Activated CD4-positive, alpha-beta T cell treated with anti-CD3 and anti-CD28 coated beads for 1 hour (primary cell): ENCODE measurements at places on chromosomes 7 and 10.

DNA sequence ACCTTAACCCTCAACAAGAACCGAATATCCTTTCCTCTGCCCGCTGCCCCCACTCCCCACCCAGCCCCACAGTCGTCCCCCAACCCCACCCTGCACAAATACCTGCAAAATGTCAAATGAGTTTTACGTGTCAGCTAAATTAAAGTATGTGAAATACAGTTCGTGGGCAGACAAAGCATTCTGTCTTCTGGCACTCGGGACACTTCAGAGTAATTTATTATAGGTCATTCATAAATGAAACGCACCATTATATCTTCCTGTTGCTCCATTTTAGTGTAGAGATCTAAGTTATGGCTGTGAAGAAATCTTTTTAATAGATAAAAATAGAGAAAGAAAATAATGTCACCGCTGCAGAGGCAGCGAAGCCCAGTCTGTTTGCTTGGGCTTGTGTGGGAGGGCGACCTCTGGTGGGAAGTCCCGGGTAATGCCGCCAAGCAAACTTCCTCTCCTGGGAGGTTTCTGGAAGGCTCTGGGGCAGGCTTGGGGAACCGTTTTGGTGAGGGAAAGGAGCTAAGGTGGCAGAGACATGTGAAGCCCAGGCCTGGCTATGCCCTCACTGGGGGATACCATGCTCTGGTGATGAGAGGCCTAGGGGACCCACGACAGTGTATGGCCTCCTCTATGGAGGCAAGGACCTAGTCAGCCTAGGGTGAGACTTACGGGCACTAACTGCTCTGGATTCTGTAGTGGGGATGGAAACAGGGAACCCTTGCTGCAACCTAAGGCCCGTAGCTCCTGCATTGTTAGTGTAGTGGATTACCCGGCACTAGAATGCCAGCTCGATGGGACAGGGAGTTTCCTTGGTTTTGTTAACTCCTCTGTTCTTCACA is 604.9 kb downstream of the LRMDA start:
- DNase-seq, result no peak

GRCh38 chr10:49150426-49150825 is 16.6 kb upstream of the FAM170B start:
- DNase-seq, result no peak

- no peak for DNase-seq
Observed at GRCh38 chr10:113142601-113143362, 192.7 kb downstream of the TCF7L2 start.

DNA sequence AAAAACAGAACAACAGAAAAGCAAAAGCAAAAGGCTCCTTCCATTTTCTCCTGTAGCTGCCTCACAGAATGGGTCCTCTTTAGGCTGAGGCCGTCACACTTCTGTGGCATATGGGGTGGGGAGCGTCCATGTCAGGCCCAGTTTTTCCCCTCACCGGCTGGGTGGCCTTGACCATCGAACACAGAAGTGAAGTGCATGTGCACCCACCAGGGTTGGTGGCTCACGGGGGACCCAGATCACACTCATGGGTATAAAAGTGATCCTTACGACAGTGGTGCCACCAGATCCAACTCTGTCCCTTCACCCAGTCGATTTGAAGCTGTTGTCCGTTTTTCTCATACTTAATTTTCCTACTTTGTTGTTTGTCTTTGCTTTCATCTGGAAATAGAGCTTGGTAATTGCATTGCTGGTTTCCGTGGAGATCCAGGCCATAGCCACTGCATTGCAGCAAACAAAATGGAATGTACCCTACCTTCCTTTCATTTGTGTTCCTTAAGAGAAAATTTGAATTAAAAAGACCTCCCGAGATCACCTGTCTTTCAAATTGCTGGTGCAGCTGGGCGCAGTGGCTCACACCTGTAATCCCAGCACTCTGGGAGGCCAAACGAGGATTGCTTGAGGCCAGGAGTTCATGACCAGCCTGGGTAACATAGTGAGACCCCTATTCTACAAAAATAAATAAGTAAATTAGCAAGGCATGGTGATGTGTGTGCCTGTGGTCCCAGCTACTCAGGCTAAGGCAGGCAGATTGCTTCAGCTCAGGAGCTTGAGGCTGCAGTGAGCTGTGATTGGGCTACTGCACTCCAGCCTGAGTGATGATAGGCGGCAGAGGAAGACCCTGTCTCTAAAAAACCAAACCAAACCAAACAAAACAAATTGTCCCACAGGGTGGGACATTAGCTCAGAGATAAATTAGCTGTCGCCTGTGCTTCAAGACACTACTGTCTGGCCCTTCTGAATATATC is 10.7 kb upstream of the GJD4 start:
- DNase-seq, result no peak

DNA sequence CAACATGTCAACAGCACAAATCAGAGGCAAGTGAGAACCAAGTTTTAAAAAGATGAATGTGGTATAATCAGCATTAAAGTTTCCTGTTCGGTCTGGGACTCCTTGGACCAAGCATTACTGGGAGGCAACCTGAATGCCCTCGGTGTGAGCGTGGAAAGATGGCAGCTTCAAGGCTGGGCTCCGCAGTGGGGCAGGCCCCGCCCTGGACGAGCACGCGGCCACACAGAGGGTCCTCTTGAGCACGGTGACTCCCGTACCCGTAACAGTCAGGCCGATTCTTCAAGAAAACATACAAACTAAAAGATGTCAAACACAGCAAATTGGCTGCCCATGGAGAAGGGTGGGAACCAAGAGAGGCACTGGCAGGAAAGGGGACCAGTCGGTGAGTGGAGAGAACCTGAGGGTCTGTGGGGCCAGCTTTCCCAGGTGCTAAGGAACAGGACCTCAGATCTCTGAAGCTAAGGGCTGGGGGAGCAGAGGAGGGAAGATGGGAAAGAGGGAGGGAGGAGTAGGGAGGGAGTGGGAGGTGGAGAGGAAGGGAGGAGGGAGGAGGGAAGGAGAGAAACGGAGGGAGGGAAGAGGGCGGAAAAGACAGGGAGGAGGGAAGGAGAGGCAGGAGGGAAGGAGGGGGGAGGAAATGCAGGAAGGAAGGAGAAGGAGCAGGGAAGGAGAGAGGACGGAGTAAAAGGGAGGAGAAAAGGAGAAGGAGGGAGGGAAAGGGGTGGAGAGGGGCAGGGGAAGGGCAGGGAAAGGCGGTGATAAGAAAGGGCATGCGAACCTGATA is 71.2 kb upstream of the FAM20C start:
- no peak for DNase-seq

- DNase-seq, result no peak
Observed at GRCh38 chr10:3111621-3112163, 44.3 kb downstream of the PFKP start.

- no peak for DNase-seq
Observed at GRCh38 chr10:124654686-124655085, 89.5 kb downstream of the FAM53B start.

GRCh38 chr7:30931161-30931928 is 19.7 kb downstream of the AQP1 start:
- DNase-seq, result no peak

- no peak for DNase-seq
Observed at GRCh38 chr10:74518061-74518460, 308.3 kb upstream of the KAT6B start.

GRCh38 chr10:74500026-74500704 is 326.2 kb upstream of the KAT6B start:
- DNase-seq, result no peak

- no peak for DNase-seq
Observed at GRCh38 chr7:157270060-157270444, 66.8 kb upstream of the DNAJB6 start.

DNA sequence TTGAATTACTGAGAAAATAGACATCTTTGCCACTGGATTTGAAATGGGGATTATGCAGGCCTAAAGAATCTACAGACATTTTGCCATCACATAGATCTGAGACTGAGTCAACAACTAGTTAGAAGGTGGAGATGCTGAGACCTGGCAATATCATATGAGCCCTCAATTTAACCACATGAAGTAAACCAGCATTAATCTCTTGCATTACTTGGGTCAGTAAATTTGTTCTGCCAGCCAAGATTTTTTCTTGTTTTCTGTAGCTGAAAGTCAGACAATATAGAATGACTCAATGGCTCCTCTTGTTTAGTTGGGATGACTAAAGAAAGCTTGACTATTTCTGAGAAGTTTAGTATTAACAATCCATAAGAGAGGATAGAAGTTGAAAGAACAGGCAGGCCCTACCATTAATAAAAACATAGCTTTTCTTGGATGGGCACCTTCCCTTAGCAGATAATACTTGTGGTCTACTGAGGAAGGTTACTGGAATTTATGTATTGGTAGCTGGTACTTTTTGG is 396.7 kb upstream of the SORCS1 start:
- no peak for DNase-seq

- DNase-seq, result no peak
Observed at GRCh38 chr7:2354939-2355704, 495 bp downstream of the EIF3B start.

DNA sequence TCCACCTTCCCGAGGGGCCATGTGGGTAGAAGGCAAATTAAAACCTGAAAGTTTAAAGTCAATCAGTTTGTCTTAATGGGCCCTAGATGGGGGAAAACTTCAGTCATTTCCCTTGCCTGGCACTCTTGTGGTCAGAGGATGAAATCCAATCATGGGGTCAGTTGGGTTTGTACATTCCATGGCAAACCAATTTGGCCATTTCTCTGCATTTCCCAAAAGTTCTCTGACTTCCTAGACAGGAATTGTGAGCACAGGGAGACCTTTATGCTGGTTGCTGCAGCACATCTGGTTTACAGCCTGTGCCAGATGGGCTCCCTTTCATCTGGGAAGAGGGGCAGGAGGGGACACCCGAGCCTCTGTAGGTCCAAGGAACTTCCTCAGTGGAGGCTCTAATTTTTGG is 113.0 kb downstream of the CYP26A1 start:
- DNase-seq, result no peak

DNA sequence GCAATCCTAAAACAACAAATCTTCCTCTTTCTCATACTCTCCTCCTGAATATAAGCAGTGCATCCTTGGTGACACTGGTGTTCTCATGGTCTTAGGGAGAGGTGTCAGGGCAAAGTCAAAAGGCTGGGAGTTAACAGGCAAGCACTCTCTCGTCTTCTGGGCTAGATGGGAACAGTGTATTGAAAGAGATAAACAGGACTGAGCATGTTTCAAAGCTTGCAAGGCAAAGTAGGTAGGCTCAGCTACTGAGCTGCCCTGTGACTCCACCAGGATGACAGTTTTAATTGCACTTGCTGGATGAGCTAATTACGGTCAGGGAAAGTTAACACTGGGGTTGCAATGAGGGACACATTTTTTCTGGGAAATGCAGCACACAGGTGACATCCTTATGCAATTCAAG is 554.9 kb upstream of the NRP1 start:
- DNase-seq, result no peak

DNA sequence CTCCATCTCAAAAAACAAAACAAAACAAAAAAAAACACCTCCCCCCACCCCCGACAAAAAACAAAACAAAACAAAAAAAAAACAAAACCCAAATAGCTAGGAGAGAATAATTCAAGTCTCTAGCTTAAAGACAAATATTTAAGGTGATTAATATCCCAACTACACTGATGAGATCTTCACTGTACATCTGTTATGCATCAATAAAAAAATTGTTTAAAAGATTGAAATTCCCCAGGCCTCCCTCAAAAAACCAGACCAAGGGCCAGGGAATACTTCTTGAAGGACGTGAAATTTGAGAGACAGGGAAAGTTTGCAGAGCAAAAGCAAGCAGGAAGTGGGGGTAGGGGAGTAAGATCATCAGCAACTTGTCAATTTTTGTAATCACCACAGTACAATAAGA is 232.6 kb downstream of the REEP3 start:
- DNase-seq, result no peak

GRCh38 chr7:67950321-67951083 is 953.9 kb downstream of the TYW1 start:
- no peak for DNase-seq

- no peak for DNase-seq
Observed at GRCh38 chr10:74507951-74508350, 318.4 kb upstream of the KAT6B start.

- DNase-seq, result no peak
Observed at GRCh38 chr10:21406595-21407193, 118.8 kb downstream of the SKIDA1 start.

DNA sequence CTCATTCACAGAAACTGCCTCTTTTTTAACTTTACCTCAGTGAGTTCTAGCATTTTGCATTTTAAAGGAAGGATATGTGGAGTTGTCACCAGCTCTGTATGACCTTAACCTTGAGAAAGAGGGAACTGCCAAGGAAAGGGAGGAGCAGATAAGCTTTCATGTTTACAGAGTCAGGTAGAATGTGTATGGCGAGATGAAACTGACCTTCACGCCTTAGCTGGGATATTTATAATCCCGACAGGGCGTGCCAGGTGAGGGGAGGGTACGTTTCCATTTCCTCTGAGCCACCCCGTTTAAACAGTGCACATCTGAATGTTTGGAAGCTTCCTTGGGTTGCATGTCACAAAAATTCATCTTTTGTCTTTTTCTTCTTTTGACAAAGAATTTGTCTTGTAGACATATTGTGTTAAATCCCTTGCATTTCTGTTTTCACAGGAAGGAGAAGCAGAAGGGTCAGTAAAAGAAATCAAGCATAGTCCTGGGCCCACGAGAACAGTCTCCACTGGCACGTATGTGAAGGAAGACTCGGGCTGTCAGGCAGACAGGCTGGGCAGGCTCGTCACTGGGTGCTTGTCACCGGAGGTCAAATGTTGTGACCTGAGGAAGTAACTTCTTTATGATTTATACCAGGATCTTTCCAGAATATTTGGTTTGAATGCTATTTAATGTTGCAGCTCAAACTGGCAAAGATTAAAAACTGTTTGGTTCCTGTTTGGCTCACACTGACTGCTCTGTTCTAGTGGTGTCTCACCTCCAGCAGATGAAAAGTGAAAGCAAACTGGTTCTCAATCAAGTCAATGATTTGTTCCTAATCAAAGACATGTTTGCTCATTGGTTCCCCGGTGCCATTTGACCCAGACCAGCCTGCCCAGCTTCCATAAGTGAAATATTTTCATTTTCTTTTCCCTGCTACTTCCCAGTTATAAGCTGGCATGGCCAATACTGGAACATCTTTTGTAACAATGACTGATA is 16.2 kb downstream of the OPTN start:
- DNase-seq, result no peak

DNA sequence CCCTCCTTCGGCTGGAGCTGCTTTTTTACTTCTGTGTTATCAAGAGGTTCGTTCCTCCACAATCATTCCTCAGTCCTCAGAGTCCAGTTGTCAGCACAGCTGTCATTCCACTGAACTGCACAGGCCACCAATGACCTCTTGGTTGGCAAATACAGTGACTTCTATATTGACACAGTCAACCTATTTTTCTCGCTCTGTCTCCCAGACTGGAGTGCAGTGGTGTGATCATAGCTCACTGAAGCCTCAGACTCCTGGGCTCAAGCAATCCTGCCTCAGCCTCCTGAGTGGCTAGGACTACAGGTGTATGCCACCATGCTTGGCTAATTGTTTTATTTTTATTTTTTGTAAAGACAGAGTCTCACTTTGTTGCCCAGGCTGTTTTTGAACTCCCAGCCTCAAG is 27.7 kb downstream of the CRCP start:
- DNase-seq, result no peak

- no peak for DNase-seq
Observed at GRCh38 chr7:158950914-158951635, 94.7 kb downstream of the DYNC2I1 start.

- no peak for DNase-seq
Observed at GRCh38 chr10:130761788-130762301, 549.7 kb downstream of the TCERG1L start.

GRCh38 chr10:84706875-84707274 is 378.5 kb downstream of the CCSER2 start:
- no peak for DNase-seq
